Activated T-cell treated with anti-CD3 and anti-CD28 coated beads for 48 hours (primary cell): ENCODE measurements at places on chromosomes 6 and 20.

- DNase-seq = no peak
Measured at GRCh38 chr6:92763680-92764079, 655.7 kb downstream of the EPHA7 start.

DNA sequence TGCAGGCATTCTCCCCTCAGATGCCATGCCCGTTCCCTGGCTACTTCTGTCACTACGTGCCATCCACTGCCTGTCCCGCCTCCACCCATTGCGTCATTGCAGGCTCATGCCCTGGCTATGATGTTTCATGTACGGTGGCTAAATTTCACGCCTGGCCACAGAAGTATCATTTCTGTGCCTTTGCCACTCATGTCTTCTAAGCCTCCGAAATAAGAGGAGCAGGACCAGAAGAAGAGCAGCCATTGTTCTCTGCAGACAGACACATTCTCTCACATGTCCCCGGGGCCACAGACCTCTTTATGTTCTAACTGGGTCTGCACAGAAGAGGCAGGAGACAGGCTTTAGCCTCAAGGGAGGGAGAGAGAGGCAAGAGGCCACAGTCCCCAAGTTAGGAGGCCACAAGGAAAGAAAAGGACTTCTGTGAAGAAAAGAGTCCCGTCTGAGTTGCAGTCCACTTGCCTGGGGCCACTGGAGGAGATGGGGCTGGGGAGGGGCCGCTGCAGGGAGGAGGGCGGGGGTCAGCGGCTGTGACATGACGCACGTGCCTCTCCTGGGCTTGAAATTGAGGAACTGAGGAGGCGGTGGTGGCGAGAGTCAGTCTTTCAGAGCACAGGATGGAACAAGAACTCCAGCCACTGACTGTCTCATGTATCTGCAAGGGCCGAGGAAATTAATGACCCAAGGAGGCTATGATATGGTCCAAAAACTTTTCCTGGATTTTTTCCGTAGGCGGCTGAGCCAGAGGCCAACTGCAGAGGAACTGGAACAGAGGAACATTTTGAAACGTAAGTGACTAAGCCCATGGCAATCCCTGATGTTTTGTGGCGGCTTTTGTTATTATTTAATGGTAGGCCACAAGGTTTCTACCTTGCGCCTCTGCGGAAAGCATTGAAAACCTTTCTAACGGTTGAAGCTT, 55.9 kb downstream of the TBC1D7 start:
- no peak for DNase-seq

DNA sequence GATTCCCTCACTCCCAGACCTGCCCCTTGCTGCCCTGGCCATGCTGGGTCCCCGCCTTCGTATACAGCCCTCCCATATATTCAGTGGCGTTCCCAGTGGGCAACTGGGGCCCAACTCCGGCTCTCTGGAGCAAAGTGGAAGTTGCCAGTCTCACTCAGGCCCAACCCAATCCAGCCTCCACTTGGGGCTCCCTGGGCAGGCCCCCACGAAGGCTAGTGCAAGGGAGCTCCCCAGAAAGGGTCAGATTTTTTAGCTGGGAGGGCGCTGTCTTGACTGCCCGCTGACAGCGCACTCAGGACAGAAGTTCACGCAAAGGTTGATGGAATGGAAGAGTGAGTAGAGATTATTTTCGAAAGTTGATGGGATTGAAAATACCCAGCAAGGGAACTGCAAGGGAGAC, 5.9 kb downstream of the TP53TG5 start:
- DNase-seq = no peak

DNA sequence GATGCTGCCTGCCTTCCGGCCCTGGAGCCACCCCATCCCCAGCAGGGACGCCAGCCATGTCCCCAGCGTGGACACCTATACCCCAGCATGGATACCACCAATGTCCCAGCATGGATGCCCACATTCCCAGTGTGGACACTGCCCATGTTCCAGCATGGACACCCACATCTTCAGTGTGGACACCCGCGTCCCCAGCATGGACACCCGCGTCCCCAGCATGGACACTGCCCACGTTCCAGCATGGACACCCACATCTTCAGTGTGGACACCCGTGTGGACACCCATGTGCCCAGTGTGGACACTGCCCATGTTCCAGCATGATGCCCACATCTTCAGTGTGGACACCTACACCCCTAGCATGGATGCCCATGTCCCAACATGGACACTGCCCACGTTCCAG, 7.1 kb upstream of the FRMD1 start:
- no peak for DNase-seq

- no peak for DNase-seq
Measured at GRCh38 chr6:150081702-150082101, 12.8 kb upstream of the ULBP3 start.

DNA sequence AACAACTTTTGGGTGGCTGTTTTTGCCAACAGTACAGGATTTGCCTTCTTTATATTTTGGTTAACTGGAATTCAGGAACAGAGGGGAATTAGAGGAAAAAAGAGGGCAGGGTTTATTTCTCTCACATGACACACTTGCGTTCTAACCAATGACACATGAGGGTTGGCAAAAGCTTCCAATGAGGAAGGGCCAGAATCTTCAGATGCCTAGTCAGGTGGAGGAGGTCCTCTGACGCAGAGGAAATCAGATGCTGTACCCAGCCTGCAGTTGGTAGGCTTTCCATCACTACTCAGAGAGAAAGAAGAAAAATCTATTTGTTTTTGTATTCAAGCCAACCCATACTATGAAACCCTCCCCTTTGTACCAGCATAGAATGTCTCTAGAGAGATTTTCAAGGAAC, 20.8 kb downstream of the TM9SF4 start:
- no peak for DNase-seq
